ENCODE measurements at places on chromosomes 16 and 17.

GRCh38 chr17:81032641-81033480, 2.1 kb upstream of the BAIAP2 start:
- DNase-seq, result no peak

DNA sequence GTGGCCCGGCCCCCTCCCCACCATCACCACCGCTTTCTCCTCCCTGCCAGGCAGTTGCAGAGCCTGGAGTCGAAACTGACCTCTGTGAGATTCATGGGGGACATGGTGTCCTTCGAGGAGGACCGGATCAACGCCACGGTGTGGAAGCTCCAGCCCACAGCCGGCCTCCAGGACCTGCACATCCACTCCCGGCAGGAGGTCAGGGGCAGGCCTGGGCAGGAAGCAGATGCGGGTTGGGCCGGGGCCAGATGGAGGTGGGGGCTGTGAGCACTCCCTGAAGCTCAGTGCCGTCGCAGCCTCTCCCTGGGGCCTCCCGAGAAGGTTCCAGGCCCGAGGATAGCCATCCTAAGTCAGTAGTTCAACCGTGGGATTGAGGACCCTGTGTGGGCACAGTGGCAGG, 14.2 kb upstream of the ADGRG3 start:
- DNase-seq, result no peak

DNA sequence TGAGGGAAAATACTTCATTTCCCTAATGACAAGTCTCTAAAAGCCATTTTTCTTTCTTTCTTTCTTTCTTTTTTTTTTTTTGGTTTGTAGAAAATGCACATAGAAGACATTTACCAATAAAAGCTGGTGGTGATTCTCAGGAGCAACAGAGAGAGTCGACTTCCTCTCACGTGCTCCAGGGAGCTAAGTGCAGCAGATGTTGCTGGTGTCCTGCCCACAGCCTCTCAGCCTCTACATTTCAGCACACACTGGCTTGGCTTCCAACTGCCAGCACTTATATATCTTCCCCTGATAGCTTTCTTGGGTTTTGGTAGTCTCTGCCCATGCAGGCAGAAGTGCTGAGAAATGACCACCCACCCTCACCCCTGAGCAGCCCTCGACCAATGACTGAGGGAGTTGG, 58.4 kb upstream of the MARCHF10 start:
- no peak for DNase-seq

DNA sequence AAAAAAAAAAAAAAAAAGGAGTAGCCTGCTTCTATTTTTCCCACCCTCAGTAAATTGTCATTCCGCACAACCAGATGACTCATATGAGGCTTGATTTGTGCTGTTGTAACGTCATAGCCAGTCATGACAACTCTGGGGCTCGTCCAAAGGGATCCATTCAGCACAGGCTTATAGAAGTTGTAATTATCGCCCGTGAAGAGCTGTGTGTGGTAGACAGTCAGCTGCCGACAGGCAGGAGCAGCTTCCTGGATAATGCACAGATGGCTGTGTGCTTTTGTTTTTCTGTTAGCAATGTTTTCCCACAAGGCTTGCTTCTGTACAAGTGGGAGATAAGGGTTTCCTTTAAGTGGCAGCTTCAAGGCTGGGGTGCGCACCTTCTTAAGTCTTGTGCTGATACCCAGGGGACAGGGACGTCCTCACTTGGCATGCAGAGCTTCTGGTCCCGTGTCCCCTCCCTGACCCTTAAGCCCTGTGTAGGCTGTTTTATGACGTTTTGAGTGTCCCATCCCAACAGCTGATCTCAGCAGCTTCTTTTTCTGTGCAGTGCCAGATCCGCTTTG, 26.0 kb downstream of the SNX29 start:
- DNase-seq, result no peak

- DNase-seq, result no peak
Measured at GRCh38 chr17:61750656-61751055, 112.7 kb downstream of the BRIP1 start.

DNA sequence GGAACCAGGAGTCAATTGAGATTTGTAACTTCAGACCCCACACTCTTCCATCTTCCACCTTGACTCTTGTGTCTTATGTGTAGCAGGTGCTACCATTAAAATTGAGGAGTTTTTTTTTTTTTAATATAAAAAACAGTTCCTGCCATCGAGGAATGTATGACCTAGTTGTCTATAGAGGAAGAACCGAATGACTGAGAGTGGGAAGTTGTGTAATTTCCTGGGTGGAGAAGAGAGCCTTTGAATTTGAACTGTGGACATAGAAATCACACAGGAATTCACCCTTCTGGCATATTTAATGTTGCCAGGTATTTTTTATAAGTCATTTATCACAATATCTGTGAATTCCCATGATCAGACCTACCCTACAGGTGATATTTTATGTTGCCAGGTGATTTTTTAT, 22.0 kb downstream of the SP2 start:
- DNase-seq, result no peak
